ENCODE measurements at places on chromosomes 2 and 18. TPM values are rescaled to one million over a fixed set of nuclear protein-coding genes. Genes with fewer than 3 reads are reported as not detected.

DNA sequence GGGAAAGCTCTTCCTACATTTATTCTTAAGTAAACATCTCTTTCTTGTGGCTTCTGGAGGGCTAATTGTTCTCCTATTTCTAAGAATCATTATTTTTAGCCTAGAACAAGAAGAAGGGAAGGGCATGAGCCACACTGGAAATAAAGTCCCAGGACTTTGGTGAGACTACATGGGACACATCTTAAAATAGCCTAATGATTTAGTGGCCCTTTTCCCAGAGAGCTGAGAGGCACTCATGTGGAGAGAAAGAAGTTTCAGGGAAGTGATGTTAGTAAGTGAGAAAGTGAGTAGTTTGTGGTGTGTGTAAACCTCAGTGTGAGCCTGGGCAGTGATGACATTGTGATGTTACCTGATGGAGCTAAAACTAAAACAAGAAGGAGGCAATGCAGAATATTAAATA lies 14.6 kb downstream of the ITGA4 start:
- no peak for DNase-seq

GRCh38 chr2:62013641-62014040 lies 108.2 kb downstream of the COMMD1 start:
- DNase-seq: no peak

DNA sequence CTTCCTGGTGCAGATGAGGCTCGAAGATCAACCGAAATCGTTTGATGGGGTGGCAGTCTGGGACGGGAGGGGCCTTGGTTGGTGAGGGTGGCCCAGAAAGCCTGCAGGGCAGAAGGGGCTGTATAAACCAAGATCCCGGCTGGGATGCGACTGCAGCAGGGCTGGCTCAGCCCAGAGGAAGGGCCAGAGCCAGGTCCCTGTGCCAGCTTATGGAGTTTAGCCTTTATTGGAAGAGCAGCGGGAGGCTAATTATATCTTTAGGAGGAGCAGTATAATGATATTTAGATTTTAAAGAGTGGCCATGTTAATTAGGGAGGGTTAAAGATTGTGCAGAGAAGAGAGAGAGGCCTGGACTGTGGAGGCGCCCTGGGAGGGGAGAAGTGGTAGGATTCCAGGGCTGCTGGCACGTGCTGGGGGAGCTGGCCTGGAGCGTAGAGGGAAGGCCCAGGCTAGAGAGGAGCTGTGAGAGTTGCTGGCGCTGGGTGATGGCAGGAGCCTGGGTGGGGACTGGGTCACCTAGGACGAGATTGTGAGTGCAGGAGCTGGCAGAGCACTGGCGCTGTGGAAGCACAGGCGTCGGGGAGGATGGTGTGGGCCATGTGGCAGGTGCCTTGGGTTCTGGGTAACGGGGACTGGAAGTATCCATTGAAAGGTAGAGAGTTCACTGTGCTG lies 25.1 kb downstream of the TRAF3IP1 start:
- DNase-seq: no peak

- DNase-seq: no peak
Observed at GRCh38 chr18:70961939-70962338, 673.1 kb downstream of the SOCS6 start.

- DNase-seq: no peak
Observed at GRCh38 chr2:97906307-97906706, 89.4 kb downstream of the TMEM131 start.

- DNase-seq: no peak
Observed at GRCh38 chr18:610214-610928, 13.6 kb downstream of the CLUL1 start.

KHK gene
- 1.5 TPM for polyA plus RNA-seq
